ENCODE measurements at places on chromosomes 2 and 18. TPM values are rescaled to one million over a fixed set of nuclear protein-coding genes. Genes with fewer than 3 reads are reported as not detected.

The VWA3B gene
- not detected for total RNA-seq

The PAX3 gene
- total RNA-seq = 14.6 TPM

The HMSD gene
- 0.84 TPM for total RNA-seq

The ZNF892 gene
- total RNA-seq = 2.7 TPM

The TLX2 gene
- total RNA-seq = 0.34 TPM

The TMEM247 gene
- not detected for total RNA-seq

The AQP12A gene
- not detected for total RNA-seq

The XDH gene
- not detected for total RNA-seq

The PIGN gene
- total RNA-seq = 39.5 TPM

The COLEC12 gene
- 39.2 TPM for total RNA-seq

The RIT2 gene
- 0.37 TPM for total RNA-seq

The FNDC4 gene
- total RNA-seq = 3.1 TPM

The CELF4 gene
- total RNA-seq = not detected

The SERPINB11 gene
- not detected for total RNA-seq

- DNase-seq = no peak
These were observed 174.5 kb upstream of the HS6ST1 start for GRCh38 chr2:128492966-128493811.

DNA sequence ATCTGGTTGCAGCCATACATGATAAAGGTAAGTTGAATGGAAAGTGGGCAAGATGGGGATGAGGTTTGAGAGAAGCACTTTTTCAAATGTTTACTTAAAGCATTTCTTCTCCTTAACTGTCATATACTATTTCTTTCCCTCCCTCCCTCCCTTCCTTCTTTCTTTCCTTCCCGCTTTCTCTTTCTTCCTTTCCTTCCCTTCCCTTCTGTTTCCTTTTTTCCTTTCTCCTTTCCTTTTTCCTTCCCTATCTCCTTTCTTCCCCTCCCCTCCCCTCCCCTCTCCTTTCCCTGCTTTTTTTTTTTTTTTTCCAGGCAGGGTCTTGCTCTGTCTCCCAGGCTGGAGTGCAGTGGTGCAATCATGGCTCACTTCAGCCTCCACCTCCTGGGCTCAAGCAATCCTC is 5.6 kb downstream of the SLC3A1 start:
- DNase-seq = no peak

- DNase-seq = no peak
These were observed 54.3 kb upstream of the SLC66A3 start for GRCh38 chr2:11100976-11101375.

GRCh38 chr2:11920993-11921583 is 174.7 kb downstream of the LPIN1 start:
- DNase-seq = no peak

DNA sequence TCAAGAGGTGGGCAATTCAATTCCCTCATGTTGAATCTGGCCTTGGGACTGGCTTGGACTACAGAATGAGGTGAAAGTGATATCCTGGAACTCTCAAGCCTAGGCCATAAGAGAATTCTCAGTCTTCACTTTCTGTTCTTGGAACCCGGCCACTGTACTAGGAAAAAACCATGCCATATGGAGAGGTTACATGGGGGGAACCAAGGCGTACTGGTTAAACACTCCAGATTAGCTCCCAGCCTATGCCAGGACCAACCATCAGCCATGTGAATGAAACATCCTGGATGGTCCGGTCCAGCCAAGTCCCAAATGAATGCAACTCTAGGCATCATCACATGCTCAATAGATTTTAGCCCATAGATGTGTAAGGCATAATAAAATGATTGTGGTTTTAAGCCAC is 56.4 kb downstream of the ZNF385B start:
- no peak for DNase-seq

DNA sequence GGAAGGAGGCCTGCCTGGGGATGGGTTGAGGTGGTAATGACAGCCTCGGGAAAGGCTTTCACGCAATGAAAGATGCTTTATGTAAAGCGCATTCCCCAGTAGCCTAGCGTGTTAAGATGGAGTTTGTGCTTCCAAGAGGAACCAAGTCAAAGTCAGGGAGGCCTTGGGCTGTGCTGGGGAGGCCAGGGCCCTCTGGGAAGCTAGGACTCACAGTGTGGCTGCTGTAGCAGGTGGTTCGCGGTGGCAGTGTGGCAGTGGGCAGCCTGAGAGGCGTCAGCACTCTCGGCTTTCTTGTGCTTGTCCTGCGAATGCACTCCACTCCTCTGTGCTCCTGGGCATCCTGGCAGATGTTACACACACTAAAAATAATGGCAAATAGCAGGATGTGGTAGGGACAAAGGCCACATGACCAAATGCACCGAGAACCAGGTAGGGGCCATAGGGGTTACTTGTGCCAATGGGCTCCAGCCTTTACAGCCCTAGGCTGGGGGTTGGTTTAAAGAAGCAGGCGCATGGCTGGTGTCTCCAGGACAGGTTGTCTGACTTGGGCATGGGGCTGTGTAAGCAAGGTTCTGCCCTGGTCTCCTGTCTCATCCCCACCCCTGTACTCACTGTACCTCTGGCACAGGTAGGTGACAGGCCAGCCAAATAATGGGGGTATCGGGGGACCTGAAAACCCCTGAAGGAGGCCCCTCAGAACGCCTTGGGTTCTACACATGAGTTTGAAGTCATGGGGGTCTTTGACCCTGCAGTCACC is 154.4 kb upstream of the TWIST2 start:
- no peak for DNase-seq

- DNase-seq = no peak
These were observed 151.5 kb downstream of the UPP2 start for GRCh38 chr2:158253170-158253569.

DNA sequence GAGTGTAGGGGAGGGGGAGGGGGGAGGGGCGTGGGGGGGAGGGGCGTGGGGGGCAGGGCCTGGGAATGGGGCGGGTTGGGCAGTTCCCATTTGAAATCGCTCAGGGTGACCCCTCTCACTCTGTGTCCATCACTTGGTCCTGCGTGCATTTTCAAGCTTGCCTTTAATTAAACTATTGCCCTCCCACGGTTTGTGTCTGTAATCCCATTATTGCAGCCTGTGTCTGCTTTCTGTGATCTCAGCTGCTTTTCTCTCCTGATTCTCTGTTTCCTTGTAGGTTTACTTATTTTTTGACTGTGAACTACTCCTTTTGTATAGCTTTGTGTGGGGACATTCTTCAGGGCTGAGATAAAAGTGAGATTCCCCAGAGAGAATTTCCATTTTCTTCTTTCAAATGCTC is 1.3 kb downstream of the DCDC2C start:
- no peak for DNase-seq

DNA sequence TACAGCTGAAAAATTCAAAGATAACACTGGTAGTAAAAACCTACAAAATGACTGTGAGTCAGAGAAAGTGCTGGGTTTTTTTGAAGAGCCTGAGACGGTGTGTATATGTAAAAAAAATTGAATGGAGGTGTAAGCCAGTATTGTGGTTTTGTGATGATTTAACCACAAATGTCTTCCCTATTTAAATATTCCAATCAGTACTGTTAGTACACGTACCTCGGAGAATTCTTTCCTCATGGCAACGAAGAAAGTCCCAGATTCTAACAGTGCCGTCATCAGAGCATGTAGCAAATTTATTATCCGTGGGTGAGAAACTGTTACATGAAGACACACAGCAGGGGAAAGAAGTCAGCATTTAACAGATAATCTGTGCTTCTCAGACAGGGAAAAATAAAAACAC is 48.1 kb downstream of the WDR33 start:
- DNase-seq = no peak

- DNase-seq = no peak
These were observed 19.9 kb downstream of the MBOAT2 start for GRCh38 chr2:8983571-8983970.

- DNase-seq = no peak
These were observed 43.0 kb upstream of the SLC1A4 start for GRCh38 chr2:64945973-64946768.

- no peak for DNase-seq
These were observed 218.1 kb downstream of the TWIST2 start for GRCh38 chr2:239065962-239066361.

- DNase-seq = no peak
These were observed 36.1 kb downstream of the DPP4 start for GRCh38 chr2:162037886-162038285.

DNA sequence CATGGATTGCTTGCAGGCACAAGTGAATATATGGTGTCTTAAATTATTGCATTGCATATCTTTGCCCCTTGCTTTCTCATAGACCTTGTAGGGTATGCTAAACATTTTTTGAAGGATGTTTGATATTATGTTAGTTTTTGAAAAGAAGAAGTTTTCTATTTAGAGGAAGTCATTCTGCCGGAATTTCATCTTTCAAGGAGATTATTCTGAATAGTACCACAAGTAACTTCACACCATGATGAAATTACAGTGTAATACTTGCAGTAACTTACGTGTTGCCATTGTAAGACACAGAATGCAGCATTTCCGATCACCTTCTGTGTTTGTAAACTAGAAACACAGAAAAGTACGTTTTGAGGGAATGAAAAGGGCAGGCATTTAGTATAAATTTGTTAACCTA is 71.9 kb downstream of the ACVR2A start:
- DNase-seq = no peak

- DNase-seq = peak; percentile 34
These were observed 34.1 kb upstream of the CTAGE1 start for GRCh38 chr18:22451796-22452195.

GRCh38 chr2:70029814-70030409 is 57.4 kb upstream of the PCBP1 start:
- peak; percentile 44 for DNase-seq

DNA sequence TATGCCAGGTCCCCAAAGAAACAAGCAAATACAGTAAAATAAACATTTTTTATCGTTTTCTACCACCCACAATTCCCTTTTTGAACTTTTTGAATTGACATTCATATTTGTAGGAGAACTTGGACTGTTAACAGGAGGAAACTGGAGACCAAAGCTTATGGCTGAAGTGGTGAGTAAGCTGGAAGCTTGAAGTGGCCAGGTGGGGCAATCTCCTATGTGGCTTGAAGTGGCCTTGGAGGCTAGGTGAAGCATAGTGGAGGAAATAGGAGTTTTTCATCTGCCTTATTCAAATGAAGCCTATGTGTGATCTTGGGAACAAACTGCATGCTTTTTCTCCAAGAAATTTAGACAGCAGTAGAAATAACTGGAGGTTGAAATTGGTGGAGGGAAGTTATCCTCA is 962.9 kb upstream of the FANCL start:
- no peak for DNase-seq

DNA sequence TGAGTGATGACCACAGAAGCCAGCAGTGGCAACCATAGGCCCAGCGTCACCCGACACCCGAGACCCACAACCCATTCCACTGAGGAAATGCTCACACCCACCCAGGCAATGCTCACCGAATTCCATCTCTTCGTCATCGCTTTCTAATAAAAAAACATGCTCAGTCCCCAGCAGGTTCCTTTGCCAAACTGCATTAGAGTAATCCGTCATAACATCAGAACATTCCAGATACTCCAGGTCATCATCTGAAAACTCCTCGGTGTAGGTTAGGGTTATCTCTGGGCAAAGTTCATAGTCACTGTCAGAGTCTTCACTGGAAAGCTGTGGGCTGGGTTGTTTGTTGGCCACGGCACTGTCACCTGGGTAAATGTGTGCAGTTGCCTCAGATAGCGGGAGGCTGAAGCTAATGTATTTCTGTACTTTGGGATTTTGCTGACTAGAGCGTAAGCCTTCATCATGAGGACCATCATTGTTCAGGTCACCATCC is 49.3 kb downstream of the ALPK2 start:
- DNase-seq = peak; percentile 96

DNA sequence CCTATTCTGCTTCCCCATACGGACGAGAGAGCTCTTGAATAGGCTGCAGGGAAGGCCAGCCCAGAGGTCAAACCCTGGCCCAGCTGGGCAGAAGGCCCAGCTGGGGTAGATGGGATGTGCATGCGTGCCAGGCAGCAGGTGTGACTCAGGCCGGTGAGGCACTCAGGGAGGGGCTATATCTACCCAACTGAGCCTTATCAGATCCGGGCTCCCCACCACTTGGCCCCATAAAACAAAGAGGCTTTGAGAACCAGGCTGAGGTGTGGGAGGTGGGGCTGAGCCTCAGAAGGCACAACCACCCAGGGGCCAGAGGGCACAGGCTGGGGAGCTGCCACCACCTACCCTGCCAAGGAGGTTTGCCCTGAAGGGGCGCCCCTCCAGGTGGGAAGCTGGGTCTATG is 8.0 kb upstream of the CFAP65 start:
- peak; percentile 83 for DNase-seq

GRCh38 chr2:87996570-87996969 is 19.8 kb downstream of the RNU2-63P start:
- no peak for DNase-seq

GRCh38 chr2:128306931-128307460 is 11.7 kb downstream of the HS6ST1 start:
- no peak for DNase-seq

- no peak for DNase-seq
These were observed 191.5 kb downstream of the ZFP36L2 start for GRCh38 chr2:43034921-43035320.

- no peak for DNase-seq
These were observed 9.9 kb downstream of the MAB21L4 start for GRCh38 chr2:240886023-240886565.

DNA sequence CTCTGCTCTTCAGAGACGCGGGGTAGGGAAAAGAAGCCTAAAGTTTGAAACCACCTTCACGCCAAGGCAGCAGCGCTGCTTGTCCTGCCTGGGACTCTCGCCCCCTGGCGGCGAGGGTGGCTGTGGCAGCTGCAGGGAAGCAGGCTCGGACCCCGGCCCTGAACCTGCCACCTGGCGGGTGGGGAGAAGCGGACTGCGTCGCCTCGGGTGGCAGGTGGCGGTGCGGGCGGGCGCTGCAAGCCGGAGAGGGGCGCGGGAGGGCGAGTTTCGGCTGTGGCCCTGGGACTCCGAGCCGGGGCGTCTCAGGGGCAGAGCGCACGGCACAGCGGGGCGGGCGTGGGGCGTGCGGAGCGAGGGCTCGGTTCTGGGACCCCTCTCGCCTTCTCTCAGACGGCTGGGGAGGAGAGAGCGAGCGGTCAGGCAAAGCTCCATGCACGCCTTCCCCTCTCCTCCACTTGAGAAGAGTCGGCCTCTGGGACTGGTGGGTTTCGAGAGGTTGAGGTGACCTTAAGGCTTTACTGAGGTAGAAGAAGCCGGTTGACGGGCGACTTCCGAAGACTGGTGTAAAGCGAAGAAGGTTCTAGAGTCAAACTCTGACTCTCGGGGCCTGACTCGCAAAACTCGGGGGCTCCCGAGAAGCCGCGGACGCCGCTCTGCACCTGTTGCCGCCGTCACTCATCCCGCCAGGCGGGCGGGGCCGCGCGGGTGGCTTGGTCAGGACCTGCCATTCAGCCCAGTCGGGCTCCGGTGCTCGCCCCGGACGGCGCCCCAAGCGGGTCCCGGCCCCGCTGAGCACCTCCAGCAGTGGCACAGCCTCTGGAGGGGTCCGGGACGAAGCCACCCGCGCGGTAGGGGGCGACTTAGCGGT is 1.1 kb upstream of the BOLL start:
- DNase-seq = no peak

DNA sequence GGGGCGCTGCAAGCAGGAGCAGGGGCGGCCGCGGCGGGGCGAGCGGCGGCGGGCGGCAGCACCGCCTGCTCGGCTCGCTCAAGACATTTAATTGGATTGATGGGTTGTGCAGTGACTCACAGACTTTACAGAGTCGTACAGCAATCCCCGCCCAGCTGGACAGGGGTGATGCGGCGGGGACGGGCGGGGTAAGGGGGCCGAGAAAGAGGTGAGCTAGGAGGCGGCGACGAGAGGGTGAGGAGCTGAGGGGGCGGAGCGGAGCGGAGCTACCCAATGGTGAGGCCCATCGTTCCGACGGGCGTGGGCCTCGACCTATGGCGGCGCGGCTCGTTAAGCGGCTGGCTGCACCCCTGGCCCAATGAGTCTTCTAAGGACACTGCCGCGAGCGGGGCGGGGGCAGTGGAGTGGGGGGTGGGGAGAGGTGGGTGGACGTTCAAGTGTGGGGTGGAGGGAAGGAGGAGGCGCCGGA is 97.1 kb upstream of the SERTAD2 start:
- peak; percentile 99 for DNase-seq

- no peak for DNase-seq
These were observed 12.7 kb downstream of the SP3 start for GRCh38 chr2:173952267-173953046.

Data from M059J (cell line).